ENCODE measurements at places on chromosomes 3 and 15. TPM values are rescaled to one million over a fixed set of nuclear protein-coding genes. Genes with fewer than 3 reads are reported as not detected.

The PPARG gene
- total RNA-seq = 21.5 TPM

The SHC4 gene
- total RNA-seq = 4.5 TPM

The GRK7 gene
- total RNA-seq = not detected

The IGSF11 gene
- total RNA-seq = 2.3 TPM

The LIPH gene
- total RNA-seq = 5.3 TPM

The C2CD4A gene
- total RNA-seq = 1.7 TPM

DNA sequence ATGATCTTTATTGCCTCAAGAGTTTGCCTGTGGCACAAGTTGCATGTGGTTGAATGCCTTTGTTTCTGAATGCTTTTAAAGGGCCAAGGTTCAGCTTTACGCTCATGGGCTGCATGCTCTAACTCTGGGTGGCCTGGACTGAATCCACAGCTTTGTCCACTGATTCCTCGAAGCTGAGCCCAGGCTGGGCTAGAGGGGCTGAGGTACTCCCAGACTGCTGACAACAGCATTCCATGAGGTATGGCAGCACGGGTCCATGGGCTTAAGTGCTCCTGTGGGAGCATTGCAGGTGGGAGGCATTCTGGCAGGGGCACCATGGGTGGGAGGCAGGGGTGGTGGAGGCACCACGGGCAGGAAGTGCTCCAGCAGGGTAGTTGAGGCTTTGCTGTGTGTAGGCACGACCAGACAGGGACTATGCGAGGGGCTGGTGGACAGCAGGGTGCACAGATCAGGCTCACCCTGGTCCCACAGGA is 61.6 kb downstream of the GLCE start:
- no peak for DNase-seq

DNA sequence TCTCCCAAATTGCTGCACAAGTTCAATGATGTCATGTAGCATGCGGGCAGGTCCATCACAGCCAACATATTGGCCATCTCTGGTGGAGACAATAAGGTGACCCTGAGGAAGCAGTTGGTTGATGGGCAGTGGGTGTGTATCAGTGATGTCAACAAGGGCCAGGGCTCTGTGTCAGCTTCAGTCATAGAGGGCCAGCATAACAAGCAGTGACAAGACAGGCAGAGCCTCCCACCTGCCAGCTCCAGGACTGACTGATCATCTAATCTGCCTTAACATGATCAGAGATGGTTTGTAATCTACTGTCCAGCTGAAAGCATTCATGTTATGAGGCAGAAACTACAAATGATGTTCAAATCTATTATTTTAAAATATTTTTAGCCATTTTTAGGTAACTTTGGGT is 62.3 kb downstream of the GLB1 start:
- DNase-seq = no peak

DNA sequence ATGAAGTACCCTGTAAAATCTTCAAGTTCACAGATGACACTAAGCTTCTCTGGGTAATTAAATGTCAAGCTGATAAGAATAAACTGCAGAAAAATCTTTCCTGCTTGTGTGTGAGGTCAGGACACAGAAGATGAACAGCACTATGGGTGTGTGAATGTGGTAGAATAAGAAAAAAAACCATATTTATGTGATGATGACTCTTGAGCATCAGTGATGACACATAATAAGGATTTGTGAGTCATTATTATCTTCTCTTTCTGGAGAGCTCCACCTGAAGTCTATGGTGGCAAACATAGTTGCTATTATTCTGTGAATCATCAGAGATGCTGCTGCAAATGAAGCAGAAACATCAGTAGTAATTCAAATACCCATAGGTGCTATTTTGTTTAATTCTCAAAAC is 422.4 kb downstream of the DIPK2A start:
- no peak for DNase-seq

- no peak for DNase-seq
Measured at GRCh38 chr3:193801097-193801496, 208.1 kb downstream of the OPA1 start.

DNA sequence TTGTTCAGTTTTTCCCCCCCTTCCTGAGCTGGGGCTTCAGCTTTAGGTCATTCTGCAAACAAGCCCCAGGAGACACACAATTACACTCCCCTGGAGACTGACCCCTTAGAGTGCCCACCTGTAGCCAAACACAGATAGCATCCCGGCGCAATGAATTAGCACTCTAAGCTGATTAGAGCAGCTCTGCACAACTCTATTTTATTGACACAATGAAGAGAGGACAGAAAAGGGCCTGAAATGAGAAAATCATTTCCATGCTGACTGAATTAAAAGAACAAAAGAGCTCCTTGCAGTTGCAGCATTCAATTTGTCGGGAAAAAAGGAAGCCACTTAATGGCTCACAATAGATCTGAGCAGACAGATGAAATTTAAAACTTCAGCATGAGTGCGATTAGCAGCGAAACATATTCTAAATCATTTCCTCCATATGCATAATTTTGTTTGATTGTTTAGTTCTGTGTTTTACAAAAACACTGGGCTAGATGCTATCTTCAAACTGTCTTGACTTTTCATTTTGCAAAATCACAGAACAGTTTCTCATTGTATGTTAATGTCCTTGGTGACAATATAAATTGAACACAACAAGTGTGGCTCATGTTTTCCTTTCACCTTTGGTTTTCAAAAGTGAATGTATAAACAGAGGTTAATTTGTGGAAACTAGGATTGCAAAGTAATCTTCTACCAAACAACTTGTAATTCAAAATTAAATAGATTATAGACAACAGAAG is 308.6 kb downstream of the MECOM start:
- DNase-seq = no peak

DNA sequence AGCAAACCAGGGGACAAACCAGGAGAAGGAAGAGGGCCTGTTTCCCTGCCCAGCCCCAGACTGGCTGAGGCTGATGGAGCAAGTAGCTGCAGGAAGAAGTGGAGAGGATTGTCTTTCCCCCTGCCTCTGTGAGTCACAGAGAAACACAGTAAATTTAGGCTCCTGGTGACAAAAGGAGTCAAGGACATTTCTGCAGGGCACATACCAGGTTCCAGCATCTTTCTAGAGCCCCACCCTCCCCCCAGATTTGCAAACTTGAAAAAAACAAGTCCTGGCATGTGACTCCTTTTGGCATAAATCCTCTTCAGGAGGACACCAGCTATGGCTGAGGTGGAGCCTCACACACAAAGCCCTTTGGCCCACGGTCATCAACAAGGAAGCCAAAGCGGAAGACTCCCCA is 17.8 kb downstream of the PLD1 start:
- DNase-seq = no peak

DNA sequence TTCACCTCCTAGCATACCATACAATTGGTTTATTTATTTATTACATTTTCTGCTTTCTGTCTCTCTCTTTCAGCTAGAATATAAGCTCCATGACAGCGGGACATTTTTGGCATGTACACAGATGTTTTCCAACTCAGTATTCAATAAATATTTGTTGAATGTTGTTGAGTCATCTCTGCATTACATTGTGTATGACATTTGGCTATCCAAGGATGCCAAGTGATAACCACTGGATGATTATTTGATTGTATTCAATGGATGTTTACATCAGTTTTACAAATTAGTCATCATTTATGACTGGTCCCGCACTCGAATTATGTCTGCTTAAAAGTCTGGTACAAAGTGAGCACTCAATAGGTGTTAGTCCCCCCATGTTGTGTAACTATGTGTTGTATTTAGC is 49.5 kb upstream of the STXBP5L start:
- DNase-seq = no peak

- DNase-seq = no peak
Measured at GRCh38 chr3:118402971-118403370, 631.7 kb downstream of the IGSF11 start.

GRCh38 chr3:142987707-142988106 is 13.7 kb upstream of the U2SURP start:
- no peak for DNase-seq

DNA sequence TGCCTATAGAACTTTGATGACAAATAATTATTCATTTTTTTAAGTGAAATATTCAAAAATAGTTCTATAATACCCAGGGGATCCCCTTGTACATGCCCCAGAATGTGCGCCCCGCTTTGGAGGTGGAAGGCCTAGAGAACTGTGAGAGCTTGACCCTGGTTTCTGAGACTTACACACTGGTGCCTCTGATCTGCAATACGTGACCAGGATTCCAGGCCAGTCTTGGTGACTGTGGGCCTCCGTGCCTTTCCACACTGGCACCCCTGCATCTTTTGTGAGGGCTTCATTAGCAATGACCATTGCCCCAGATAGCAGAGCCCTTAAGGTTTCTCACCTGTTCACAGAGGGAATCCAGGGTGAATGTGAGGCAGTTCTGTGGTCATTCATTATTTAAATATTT is 44.0 kb downstream of the CLSTN2 start:
- DNase-seq = no peak

All from type B pancreatic cell (in vitro differentiated cells).